ENCODE measurements at places on chromosomes 4 and X.
A peak's percentile ranks its signal among the peaks of the same experiment; 100 is the strongest.

DNA sequence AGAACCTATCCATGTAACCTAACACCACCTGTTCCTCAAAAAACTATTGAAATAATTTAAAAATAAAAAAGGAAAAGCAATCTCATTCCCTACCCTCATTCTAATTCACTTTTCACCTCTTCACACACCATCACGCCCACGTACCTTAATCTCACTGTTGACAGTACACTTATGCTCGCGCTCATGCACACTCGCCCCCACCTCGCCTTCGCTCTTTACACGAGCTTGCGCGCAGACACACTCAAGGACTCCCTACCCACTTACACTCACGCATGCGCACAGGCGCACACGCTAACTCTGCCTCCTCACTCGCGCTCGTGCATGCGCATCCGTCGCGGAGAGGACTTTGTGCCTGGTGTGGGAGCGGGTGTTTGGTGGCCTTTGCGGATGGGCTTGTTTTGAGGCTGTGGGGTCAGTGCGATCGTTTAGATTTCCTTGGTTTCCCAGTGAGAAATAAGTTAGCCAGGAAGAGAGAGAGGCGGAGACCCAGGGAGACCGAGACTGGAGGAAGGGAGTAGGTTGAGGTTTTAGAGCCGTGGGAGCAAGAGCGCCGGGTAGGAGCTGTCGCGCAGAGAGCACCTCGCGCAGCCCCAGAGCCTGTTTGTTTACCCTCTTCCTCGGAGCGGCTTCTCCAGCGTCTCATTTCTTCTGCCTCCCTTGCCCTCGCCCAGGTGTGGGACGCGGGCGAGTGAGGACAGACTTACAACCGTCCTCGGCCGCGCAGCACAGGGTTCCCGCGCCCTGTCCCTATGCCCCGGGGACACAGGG, 8.1 kb upstream of the GSX2 start:
- peak; percentile 67 for DNase-seq

GRCh38 chrX:53984895-53985294, 59.4 kb downstream of the PHF8 start:
- DNase-seq: no peak

DNA sequence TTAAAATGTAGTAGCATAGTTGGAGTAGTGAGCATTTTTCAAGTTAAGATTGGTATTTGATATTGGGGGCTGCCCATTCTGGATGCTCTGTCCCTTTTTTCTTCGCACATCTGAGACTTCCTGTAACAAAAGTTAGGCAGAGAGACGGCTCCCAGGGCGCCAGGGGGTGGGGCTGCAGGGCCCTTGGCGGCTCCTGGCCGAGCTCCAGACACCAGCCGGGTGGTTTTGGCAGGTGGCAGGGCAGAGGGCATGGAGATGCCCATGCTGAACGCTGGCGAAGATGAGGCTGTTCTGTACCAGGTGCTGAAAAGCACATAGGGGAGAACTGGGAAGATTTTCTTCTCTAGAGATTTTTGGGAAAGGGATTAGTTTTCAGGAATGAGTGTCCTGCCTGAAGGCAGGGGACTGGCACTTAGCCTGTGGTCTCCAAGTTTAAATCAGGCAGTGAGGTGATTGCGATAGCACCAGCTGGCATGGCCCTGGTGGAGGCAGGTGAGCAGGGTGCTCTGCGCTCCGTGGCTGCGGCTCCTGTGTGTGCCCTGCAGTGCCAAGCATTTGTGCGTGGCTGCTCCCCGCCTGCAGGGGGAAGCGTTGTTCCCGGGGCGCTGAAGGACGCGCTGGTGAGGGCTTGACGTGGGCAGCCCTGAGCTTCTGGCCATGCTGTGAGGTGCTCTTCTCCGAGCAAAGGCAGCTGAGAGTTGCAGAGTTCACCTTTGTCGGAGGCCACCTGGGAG, 23.6 kb upstream of the HGFAC start:
- DNase-seq: no peak

GRCh38 chrX:101263766-101264165, 27.4 kb downstream of the TAF7L start:
- DNase-seq: no peak

GRCh38 chr4:185383451-185383850, 12.3 kb downstream of the LRP2BP start:
- peak; percentile 14 for DNase-seq

DNA sequence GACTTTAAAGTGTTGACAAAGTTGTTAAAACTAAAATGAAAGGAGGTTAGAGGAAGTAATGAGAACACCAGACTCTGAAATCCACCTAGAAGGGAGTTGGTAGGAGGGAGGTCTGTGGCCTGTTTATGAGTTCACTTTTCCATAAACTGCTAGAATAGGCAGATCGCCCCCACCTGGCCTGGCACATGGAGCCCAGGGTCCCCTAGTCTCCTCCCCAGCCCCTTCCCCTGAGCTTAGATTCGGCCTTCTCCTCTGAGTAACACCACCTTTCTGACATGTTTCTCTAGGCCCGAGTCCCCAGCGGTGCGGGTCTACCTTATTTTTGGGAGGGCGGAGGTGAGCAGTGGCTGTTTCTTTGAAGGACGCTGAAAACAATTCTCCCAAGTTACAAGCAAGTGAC, 54.5 kb upstream of the FAT1 start:
- no peak for DNase-seq

DNA sequence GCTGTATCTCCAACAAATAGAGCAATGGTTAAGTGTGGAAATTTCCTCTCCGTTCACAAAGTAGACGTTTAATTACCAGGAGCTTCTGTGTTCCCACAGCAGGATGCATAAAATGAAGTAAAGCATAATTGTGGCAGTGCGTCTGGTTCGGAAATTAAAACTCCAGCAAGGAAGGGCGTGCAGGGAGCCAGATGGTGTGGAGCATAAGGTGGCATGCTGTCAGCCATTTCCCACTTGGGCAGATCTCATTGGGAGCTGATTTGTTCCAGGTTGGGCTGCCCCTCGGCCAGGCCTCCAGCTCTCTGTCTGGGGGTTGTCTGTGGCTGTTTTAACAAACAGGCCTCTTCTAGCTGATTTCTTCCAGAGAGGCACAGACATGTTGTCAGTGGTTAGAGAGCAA, 182.1 kb upstream of the CLNK start:
- peak; percentile 14 for DNase-seq

DNA sequence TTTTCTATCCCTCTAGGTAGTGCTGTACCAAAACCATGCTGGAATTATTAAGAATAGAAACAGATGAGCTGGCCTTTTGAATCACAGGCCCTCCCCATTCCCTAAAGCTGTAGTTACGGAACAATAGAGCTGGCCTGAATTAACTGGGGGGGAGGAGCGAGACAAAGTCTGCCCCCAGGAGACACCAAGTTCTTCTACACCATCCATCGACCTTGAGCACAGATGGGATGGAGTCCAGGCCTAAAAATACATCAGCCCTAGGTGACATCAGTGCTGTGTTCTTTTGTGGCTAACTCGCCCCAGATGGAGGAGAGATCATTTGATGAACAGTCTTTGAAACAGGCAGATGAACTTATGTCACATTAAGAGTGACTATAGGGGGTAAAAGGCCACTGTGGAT, 49.6 kb downstream of the LHFPL1 start:
- DNase-seq: no peak

DNA sequence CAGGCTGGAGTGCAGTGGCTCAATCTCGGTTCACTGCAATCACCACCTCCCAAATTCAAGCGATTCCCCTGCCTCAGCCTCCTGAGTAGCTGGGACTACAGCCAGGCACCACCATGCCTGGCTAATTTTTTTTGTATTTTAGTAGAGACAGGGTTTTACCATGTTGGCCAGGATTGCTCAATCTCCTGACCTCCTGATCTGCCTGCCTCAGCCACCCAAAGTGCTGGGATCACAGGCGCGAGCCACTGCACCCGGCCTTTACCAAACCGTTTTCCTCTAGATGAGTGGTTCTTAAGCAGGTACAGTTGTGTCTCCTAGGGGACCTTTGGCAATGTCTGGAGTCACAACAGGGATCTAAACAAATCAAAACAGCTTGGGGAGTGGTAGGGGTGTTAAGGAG, 11.6 kb downstream of the AMELX start:
- peak; percentile 32 for DNase-seq

DNA sequence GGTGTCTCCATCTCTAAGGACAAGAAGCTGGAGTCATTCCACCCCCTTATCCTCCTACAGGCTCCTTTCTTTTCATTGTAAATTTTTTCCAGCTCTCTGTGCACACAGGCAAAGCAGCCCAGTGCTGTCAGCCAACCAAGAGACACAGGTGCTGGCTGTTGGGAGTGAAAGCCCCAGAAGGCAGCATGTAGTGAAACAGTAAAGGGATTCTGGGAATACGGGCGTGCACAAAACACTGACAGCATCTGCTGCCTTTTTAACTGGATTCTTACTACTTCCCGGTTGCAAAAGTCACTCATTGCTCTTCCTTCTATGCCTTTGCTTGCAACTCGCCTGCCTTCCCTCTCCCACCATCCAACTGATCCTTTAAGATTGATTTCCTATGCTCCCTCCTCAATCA, 208.6 kb upstream of the PRPS2 start:
- no peak for DNase-seq

DNA sequence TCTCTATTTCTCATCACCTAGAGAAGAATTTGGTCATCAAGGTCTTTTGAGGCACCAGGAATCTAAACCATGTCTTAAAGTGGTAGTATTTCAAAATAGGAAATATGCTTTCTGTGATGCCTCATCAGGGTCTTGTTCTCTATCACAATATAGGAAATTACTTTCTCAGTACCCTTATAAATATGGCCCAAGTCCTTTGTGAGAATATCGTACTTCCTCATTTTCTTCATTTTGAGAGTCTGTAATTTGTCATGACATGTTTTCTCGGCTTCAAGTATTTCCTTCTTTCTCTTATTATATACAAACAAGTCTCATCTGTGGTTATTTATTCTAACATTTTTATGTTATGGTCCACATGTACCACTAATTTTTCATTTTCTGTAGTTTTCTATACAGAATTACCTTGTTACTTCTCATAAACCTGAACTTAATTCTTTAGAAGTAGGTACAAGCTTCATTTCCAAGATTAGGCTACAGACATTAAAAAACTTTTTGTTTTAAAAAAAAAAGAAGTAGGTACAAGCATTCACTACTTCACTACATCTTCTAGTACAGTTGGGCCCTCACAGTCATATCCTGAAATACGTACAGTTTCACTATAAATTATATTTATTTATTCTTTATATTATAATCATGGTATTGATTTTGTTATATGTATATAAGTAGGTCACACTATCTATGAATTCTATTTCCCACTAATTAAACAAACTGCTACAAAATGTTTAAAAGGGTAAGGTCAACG, 54.4 kb downstream of the KLHL13 start:
- no peak for DNase-seq

GRCh38 chr4:95377366-95377900, 171.3 kb downstream of the UNC5C start:
- no peak for DNase-seq

DNA sequence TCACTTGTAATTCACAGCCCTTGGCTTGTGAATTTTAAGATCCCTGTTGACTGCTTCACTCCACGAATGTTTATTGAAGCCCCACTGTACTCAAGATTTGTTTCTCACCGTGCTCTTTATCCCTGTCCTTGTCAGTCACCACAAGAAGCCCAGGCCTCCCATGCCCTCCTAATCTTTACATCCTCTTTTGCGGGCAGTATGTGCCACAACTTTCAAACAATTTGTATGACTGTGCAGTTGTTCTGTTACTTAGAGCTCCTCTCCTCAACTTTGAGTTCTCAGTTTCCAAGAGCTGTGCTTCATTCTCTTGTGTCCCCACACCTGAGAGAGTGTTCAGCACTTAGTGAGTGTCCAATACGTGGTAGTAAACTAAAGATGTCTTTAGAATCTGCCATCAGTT, 467.7 kb downstream of the NKX6-1 start:
- DNase-seq: no peak

DNA sequence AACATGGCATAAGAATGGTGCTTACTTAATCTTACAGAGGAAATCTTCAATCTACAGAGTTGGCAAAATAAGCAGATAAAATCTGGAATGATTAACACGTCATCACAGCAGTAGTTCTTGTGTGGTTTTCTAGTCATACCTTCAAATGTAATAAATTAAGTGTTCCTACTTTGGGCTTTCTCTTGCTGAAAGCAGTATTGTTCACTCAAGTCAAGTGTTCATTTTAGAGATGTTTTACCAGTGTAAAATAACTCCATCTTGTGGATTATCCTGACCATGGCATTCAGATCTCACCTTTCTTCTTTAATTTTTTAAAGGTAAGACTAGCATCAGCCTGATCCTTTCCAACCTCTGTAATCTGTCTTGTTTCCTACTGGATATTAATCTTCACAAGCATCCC, 72.9 kb downstream of the ADAMTS3 start:
- DNase-seq: no peak

GRCh38 chr4:42281324-42282020, 115.8 kb upstream of the SHISA3 start:
- no peak for DNase-seq

DNA sequence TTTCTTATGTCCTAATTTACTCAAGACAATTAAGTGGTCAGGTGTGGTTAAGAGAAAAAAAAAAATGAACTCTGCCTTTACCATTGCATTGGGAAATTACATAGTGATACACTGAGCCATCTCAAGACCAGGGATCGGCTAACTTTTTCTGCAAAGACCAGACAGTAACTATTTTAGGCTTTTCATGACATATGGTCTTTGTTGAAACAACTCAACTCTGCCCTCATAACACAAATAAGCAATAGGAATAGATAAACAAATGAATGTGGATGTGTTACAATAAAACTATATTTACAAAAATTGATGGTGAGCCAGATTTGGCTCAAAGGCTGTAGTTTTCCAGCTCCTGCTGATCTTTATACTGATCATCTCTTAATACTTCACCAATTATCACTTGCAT, 632.6 kb upstream of the INTU start:
- no peak for DNase-seq

GRCh38 chrX:23435108-23435507, 100.5 kb downstream of the PTCHD1 start:
- peak; percentile 8 for DNase-seq

DNA sequence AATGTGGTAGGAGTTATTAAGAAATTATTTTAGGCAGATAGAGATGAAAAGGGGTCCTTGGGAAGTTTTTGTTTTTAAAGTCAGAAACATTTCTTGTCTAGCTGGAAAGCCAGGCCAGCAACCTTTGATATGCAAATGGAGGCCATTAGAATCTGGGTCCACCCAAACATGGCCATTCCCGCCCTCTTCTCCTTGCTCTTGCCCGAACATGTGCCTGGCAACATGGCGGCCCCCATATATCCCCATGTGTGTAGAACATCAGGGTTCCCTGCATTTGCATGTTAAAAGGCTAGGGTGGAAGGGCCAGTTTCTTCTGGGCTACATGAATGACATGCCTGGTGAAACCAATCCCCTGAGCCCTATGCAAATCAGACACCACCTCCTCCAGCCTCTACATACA, 80.7 kb upstream of the PLAC8 start:
- no peak for DNase-seq

GRCh38 chr4:173319696-173320095, 14.5 kb downstream of the HMGB2 start:
- DNase-seq: no peak

DNA sequence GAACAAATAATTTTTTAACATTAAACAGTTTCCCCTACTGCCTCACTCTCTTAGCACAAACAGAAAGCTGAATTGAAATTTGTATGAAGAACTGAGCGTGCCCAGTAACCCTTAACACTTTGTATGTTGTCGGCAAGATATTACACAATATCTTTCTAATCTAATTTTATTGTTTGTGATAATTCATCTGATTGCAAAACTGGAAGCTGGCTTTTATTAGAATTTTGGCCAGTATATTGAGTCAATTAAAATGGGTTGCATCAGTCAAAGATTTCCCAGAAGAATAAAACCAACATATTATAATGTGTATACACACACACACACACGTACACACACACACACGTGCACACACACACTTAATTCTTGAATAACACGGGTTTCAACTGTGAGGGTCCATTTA, 2332.1 kb downstream of the PCDH7 start:
- no peak for DNase-seq
